ENCODE measurements at places on chromosomes 13 and 19. TPM values are rescaled to one million over a fixed set of nuclear protein-coding genes. Genes with fewer than 3 reads are reported as not detected.

DNA sequence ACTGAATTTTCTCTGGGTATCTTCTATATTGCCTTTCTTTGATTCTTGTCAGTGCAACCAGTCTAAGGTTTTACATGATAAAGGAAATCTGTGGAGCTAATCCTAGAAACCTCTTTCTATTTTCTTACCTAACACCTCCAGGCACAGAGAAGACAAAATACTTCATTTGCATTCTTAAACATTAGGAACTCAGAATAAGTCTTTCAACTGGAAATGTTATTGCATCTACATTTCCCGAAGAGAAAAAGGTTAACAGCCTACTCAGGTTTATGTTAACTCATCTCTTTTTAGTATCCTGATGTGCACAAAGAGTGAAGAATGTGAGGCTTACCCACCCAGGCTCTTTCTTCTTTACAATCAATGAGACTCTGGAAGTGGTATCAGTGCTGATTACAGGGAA, 106.7 kb downstream of the PCCA start:
- no peak for DNase-seq

FUT1 gene
- total RNA-seq: 15.9 TPM

CDC42EP5 gene
- total RNA-seq: 2.9 TPM

GGN gene
- 1.5 TPM for total RNA-seq

DNA sequence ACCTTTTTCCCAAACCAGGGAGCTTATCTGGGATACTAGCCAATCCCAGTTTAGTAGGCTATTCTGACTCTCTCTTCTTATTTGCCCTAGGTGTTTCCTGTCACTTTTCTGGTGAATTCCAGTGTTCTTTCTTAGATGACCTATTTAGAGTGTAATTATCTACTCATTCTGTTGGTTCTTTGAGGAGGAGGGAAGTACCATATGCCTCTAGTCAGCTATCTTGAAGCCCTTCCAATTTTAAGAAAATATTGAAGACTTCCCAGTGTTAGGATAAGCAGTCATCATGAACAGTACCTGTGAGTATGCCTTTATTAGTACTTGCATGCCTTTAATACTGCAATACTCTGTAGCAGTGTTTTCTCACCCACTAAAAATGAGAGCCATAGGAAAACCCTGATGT, 724.3 kb upstream of the SLITRK1 start:
- DNase-seq: no peak

DNA sequence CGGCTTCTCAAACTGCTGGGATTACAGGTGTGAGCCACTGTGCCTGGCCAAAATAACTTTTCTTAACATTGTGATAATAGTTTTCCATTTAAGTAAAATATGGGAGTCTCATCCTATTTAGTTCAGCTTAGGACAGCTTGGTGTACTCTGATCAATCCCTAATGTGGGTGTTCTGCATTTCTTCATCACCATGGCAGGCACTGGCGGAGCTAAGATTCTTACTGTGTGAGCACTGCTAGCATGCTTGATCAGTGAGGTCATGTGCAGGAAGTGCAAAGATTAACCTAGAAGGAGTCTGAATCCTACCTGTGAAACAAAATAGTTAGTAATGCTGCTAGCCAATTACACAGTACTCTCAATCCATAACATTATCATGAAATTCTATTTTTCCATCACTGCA, 1684.2 kb upstream of the SLC10A2 start:
- DNase-seq: no peak

A1BG gene
- total RNA-seq: 22.2 TPM

ZNF836 gene
- 18.3 TPM for total RNA-seq

DNA sequence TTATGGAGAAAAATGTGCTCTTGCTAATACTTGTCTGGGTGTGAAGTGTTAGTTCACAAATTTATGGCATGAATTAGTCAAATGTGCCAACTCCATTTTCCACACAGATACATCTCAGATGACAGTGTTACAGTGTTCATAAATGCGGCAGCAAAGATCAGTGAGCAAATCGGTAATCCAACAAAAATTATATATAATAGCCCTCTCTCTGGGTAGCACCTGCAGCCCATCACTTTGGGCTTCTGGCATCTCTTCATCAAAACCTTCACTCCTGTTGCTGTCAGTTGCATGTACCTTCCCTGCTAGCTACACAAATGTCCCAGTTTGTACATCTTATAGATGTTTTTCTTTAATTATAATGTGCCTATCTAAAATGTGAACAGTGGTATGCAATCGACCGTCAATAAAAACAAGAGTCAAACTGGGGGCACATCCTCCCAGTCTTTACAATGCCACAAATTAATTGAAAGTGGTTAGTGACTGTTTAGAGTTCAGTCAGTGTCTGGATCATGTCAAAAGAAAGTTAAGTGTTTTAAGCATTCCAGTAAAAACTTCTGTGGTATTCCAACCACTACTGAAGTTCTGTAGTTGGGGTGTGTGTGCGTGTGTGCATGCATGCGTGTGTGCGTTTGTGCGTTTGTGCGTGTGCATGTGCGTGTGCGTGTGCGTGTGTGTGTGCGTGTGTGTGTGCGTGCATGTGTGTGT, 448.9 kb downstream of the DCT start:
- DNase-seq: no peak

GRCh38 chr13:53144826-53145225, 116.2 kb downstream of the OLFM4 start:
- no peak for DNase-seq

ZNF799 gene
- 5.2 TPM for total RNA-seq

PTPRH gene
- 0.33 TPM for total RNA-seq

RPS15 gene
- 1,628 TPM for total RNA-seq

- DNase-seq: no peak
Measured at GRCh38 chr13:28385362-28385761, 109.6 kb downstream of the FLT1 start.

GRCh38 chr19:42634409-42635232, 39.9 kb upstream of the CEACAM8 start:
- no peak for DNase-seq

DNA sequence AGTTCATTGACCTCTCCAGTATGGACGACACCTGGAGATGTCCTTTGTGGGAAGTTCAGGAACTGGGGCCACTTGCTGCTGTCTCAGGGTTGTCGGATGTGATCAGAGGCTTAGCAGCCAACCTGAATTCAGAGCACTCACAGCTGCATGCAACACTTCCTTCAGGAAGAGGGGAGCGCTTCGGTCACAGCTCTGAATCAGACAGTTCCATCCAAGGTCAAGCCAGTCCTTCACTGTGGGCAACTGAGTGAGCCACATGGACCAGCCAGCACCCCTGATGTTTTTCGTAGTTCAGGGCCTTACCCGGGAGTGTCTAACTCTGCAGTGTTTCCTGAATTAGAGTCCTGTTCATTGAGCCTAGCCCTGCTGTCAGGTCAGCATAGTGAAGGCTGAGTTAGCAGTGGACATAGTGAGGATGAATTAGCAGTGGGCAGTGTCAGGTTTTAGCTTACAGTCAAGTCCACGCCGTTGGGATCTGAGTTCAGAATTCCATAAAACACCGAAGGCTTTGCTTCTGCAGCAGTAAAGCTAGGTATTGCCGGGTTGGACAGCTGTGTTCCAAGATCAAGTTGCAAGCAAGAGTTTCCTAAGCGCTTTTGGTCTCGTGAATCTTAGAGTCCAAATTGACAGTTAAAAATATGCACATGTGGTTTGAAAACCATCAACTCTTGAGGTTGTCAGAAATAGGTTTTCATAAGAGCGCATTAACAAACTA, 5.1 kb downstream of the ZNF555 start:
- DNase-seq: no peak

DNA sequence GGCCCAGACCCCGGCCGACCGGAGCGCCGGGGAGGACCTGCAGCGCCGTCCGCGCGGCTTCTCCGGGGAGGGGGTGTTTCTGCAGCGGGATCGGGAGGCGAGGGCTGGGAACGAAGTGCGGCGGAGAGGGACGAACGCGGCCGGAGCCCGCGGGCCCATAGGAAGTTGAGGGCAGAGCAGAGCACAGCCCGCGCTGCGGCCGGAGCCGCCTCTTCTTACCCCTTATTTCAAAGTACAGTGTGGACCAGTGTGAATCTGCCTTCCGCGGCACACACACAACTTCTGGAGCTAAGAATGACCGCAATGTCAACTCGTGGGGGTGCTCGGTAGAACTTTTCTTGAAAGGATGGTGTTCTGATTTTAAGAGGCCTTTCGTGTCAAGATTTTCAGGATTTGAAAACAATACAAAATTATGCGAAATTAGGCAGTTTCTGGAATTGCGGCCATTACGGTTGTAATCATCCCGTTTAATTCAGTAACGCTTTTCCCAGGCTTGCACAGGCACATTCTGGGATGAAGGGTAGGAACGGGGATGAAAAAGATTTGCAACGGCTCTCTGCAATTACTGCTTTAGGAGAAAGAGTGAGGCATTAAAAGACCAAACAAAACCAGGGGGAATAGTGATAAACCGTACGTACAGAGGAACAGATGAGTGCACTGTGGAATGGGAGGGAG, 821 bp downstream of the TDRD3 start:
- peak; percentile 60 for DNase-seq

DNA sequence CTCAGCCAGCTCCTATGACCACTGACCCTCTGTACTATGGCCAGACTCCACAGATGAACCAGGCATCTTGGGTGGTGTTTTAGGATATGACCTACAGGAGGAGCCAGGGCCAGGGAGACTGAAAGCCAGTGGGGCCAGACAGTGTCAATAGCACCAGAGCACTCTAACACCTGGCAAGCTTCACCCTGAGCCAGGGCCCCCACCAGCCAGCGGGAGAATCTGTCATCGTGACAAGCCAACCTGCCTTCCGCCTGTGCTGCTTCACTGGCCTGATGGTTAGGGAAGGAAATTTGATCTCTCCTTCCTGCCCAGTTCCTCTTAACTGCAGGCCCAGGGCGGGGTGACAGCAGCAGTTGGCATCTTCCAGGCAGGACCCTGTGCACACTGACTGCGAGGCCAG, 222.4 kb downstream of the UQCRFS1 start:
- peak; percentile 41 for DNase-seq

DNA sequence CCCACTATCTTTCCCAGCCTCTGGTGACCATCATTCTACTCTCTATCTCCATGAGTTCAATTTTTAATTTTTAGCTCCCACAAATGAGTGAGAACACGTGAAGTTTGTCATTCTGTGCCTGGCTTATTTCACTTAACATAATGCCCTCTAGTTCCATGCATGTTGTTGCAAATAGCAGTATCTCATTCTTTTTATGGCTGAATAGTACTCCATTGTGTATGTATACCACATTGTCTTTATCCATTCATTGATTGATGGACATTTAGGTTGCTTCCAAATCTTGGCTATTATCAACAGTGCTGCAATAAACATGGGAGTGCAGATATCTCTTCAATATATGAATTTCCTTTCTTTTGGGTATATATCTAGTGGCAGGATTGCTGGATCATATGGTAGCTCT, 22.9 kb upstream of the ZFP82 start:
- no peak for DNase-seq

GSX1 gene
- not detected for total RNA-seq

DNA sequence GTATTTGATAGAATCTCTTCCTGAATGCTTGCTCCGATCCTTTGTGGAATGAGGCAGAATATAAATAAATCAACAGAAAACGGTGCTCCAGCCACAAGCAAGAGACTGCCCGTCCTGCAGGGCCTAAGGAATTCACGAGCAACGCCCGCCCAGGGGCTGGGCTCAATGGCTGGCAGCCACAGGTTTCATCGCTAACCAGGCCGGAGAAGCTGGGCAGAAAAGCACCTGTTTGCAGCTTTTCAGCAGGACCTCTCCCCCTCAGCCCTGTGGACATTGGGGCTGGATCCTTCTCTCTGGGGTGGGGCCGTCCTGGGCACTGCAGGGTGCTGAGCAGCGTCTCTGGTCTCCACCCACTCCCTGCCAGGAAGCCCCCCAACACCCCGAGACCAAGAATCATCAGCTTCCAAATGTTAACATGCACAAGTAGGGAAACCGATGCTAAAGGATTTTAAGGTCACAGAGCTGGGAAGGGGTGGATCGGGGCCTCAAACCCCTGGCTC, 102.5 kb downstream of the GADD45B start:
- DNase-seq: peak; percentile 55

CGB5 gene
- not detected for total RNA-seq

SHC2 gene
- 16.6 TPM for total RNA-seq

DNA sequence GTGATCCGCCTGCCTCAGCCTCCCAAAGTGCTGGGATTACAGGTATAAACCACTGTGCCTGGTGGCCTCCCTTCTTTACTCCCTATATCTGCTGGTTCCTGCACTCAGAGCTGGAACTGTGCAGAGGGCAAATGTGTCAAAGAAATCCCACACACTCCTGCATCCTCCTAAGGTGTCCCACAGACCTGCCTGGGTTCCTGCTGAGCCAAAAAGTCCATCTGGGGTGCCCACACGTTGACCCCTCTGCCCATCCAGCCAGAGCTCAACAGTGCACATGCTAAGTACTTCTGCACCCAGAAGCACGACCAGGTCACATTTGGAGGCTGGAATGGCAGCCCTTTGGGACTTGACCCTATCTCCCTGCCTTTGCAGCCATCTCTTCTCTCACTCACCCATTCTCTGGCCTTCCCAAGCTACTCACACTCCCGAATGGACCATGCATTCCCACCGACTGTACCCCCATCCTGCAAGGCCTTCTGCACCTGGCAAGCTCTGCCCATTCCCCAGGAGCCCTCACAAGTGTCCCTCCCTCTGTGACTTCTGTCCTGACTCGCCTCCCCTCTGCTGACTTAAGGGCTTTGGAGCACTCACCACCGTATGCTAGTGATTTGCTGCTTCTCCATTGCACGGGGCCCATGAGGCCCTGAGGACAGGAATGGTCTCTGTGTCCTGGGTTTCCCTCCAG, 152.1 kb downstream of the KCTD15 start:
- no peak for DNase-seq

KLK4 gene
- not detected for total RNA-seq

PDE4A gene
- total RNA-seq: 8.5 TPM

DNA sequence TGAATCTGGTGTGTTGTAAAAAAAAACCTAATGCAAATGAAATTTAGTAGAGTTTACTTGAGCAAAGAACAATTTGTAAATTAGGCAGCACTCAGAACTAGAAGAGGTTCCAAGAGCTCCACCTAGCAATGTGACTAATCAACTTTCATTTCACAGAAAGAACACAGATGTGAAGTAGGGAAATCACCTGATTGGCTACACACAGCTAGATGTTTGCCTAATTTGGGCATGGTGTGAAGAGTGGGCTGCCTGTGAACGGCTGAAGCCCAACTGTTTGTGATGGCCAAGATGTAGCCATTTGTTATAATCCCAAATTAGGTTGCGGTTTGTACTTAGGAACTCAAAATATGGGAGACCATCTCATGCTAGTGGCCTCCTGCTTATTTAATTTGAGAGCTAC, 724.4 kb upstream of the SLITRK5 start:
- no peak for DNase-seq

GRIK5 gene
- 45.0 TPM for total RNA-seq

GRCh38 chr13:92591117-92591516, 635.5 kb upstream of the GPC6 start:
- no peak for DNase-seq

- DNase-seq: peak; percentile 64
Measured at GRCh38 chr19:48393559-48394330, at the start of gene GRIN2D. Gene GRIN2D (plus strand): TSS chr19:48393668. CDS start chr19:48398393, 4,725 bp downstream.

Measured in H9 (cell line).